ENCODE measurements at places on chromosomes 7 and 10. TPM values are rescaled to one million over a fixed set of nuclear protein-coding genes. Genes with fewer than 3 reads are reported as not detected.

The MYPN gene
- total RNA-seq: 11.0 TPM

The C10orf53 gene
- total RNA-seq: not detected

The ELMO1 gene
- not detected for total RNA-seq

The SEMA3E gene
- total RNA-seq: 0.35 TPM

The THSD7A gene
- 0.71 TPM for total RNA-seq

The MKX gene
- total RNA-seq: 7.5 TPM

The RALA gene
- total RNA-seq: 16.7 TPM

The TMEM270 gene
- total RNA-seq: not detected

The CDK1 gene
- 51.2 TPM for total RNA-seq

The HGF gene
- total RNA-seq: 167 TPM

The SLC16A9 gene
- total RNA-seq: 1.1 TPM

The LRRN3 gene
- 4.1 TPM for total RNA-seq

The DDC gene
- total RNA-seq: not detected

The CFAP69 gene
- total RNA-seq: 3.4 TPM

The INSYN2A gene
- total RNA-seq: under 0.01 TPM

The HMX2 gene
- not detected for total RNA-seq

The ZWINT gene
- total RNA-seq: 24.2 TPM

The PAX4 gene
- not detected for total RNA-seq

The HOXA11 gene
- total RNA-seq: 28.4 TPM

The GJD4 gene
- not detected for total RNA-seq

The PWWP2B gene
- 6.9 TPM for total RNA-seq

The SFXN2 gene
- total RNA-seq: 7.4 TPM

The CDH23 gene
- not detected for total RNA-seq

The OR2A1 gene
- total RNA-seq: not detected

The PDZD8 gene
- total RNA-seq: 11.8 TPM

The DPYSL4 gene
- 2.8 TPM for total RNA-seq

The LBX1 gene
- total RNA-seq: not detected
